ENCODE measurements at places on chromosomes 7 and 10.

GRCh38 chr10:75744261-75744660 lies 312.8 kb downstream of the LRMDA start:
- no peak for DNase-seq

- DNase-seq, result no peak
Measured at GRCh38 chr7:92873776-92874175, 37.4 kb upstream of the CDK6 start.

DNA sequence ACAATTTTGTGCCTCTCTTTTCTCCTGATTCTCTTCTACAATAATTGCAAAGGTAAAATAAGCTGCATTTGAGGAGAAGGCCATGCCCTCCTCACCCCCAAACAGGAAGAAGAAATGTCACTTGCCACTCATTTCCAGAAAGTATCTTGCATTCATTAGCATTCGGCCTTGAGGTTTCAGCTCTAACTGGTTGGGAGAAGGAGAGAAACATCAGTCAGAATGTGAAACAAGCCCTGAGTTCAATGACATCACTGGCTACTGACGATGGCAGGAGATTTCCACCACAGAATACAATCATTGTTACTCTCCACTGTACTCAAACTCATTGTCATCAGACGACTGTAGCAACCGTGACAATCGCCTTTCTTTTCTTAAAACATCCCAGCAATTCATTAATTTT lies 72.8 kb downstream of the PRKCQ start:
- no peak for DNase-seq

DNA sequence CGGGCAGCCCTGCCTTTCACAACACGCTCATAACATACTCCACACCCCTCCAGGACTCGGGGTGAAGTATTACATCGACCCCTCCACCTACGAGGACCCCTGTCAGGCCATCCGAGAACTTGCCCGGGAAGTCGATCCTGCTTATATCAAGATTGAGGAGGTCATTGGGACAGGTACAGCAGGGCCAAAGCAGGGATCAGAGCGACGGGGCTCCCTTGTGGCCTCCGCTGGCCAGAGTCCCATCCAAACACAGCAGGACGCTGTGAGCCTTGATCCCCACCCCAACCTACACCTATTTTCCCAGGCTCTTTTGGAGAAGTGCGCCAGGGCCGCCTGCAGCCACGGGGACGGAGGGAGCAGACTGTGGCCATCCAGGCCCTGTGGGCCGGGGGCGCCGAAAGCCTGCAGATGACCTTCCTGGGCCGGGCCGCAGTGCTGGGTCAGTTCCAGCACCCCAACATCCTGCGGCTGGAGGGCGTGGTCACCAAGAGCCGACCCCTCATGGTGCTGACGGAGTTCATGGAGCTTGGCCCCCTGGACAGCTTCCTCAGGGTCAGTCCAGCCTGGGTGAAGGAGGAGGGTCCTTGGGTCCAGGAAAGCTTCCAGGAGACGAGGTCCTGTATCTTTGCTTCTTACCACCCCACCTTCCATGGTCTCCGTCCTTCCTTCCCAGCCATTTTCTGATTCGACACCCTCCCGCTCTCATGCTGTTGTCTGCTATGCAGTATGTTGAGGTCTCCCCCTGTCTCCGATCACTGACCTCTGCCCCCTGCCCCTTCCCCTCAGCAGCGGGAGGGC lies 13.5 kb downstream of the EPHB6 start:
- no peak for DNase-seq

DNA sequence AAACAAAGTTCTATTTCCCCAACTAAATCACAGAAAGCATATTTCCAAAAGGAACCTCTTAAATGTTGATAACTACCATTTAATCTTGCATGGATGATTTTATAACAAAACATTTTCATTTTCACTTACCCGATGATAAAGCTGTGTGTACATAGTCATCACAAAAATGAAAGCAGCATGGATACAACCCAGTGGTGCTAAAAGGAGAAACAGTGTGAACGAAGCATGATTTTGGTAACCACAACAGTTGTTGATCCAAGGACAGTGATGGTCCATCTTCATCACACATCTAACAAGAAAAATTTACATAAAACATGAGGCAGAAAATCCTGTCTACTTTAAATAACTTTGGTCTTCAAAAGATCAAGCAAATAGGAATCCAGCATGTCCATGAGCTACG lies 4.7 kb downstream of the ZDHHC6 start:
- no peak for DNase-seq

DNA sequence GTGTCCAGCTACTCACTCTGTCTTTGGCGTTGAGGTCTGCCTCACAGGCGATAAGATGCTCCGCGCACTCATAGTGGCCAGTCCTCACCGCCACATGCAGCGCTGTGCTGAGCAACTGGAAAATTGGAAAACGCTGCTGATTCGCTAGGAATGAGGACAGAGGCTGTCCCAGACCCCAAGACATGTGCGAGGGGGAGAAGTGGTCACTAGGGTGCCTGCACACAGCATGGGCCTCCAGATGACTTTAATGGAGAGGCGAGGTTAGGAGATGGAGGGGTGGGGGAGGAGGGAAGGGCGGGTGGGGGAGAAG lies 5.2 kb downstream of the ANKRD1 start:
- DNase-seq, result no peak

DNA sequence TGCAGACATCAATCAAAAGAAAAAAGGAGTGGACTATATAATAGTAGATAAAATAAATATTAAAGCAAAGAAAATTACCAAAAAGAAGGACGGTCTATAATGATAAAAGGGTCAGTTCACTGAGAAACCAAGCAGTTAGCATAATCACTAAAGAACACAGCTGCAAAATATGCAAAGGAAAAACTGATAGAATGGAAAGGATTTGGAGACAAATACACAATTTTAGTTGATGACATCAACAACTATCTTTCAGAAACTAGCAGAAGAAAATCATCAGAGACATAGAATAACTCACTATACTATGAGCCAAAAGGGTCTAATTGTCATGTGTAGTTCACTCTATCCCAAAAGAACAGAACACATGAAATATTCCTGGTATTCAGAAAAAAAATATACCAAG lies 316.4 kb upstream of the IGFBP3 start:
- no peak for DNase-seq

GRCh38 chr10:129447486-129447885 lies 19.6 kb upstream of the MGMT start:
- DNase-seq, result no peak

- DNase-seq, result peak; percentile 17
Measured at GRCh38 chr7:149027611-149028345, 527 bp downstream of the PDIA4 start.

All from epithelial cell of esophagus (primary cell).